NCI-H526 treated with DMSO at 0.1 percent for 48 hours (cell line): ENCODE measurements at places on chromosomes 4 and X.

DNA sequence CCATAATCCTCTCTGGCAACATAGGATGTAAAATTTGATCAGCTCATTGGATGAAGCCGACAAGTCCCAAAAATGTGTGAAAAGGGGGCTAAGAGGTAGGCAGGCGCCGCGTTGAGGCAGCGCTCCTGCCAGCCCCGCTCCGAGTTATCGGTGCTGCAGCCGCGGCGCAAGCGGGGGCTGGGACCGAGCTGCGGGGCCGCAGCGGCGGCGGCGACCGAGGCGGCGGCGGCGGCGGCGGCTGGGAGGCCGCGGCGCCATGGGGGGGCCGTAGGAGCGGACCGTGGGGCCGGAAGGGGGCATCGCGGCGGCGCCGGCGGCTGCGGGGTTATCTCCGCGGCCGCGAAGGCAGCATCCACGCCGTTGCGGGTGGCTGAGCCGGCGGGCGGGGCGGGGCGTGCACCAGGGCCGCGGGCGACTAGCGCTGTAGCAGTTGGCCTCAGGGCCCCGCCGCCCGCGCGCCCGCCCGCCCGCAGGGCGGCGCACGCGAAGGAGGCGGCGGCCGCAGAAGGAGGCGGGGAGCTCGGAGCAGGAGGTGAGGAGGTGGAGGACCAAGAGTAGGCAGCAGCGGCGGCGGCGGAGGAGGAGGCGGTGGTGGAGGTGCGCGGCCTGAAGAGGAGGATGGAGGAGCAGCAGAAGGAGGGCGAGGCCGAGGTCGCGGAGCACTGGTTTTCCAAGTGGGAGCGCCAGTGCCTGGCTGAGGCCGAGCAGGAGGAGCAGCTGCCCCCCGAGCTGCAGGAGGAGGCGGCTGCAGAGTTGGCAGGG lies 126.0 kb upstream of the CXorf66 start:
- no peak for DNase-seq

DNA sequence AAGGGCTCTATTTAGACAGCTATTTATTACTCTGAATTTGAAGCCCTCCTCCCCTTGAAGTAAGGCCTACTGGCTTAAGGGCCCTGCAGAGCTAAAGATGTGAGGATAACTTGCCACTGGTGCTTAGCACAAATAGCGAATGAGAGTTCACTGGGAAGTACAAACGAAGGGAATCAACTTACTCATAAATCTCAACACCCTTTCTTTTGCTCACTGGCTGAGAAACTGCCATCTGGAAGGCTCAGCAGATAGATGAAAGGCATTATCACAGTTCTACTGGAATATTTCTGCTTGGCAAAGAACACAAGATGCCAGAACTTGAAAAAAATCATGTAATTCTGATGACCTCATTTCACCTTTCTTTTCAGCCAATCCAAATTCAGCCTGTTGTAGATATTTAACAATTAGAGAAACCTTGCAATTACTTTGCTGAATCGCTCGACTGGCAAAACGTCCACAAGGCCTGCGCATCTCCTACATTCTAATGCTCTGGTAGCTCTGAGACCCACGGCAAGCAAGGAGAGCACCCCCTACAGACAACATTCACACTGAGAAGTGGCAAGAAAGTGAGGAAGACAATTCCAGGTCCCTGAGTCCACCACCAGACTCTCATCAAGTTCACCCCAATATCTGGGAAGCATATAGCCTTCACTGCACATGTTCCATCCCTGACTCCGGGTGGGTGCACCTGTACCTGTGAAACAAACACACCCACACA lies 27.5 kb downstream of the TSPAN5 start:
- DNase-seq = no peak

- no peak for DNase-seq
Observed at GRCh38 chr4:89129080-89129640, 17.8 kb downstream of the TIGD2 start.

DNA sequence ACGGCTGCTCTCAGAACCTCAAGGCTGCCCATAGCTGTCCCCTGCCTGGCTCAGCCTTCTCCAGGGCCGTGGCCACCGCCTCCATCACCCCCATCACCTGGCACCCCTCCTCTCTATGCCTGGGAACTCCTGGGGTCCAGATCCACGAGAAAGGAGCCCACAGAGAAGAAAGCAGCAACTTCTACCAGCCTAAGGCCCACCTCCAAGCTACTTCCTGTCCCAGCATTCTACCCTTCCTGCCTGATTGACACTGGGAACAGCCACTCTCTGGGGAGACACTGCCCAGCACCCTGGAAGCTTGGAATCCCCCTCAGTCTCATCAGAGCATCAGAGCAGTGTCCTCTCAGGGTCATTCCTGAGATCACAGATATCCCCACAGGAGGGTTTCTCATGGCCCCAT lies 36.9 kb upstream of the PROM1 start:
- DNase-seq = no peak
